ENCODE measurements at places on chromosomes 7 and 10.

GRCh38 chr7:73810998-73811360 lies 19.8 kb upstream of the CLDN4 start:
- no peak for DNase-seq

- no peak for DNase-seq
Observed at GRCh38 chr7:104951546-104951945, 62.5 kb upstream of the KMT2E start.

DNA sequence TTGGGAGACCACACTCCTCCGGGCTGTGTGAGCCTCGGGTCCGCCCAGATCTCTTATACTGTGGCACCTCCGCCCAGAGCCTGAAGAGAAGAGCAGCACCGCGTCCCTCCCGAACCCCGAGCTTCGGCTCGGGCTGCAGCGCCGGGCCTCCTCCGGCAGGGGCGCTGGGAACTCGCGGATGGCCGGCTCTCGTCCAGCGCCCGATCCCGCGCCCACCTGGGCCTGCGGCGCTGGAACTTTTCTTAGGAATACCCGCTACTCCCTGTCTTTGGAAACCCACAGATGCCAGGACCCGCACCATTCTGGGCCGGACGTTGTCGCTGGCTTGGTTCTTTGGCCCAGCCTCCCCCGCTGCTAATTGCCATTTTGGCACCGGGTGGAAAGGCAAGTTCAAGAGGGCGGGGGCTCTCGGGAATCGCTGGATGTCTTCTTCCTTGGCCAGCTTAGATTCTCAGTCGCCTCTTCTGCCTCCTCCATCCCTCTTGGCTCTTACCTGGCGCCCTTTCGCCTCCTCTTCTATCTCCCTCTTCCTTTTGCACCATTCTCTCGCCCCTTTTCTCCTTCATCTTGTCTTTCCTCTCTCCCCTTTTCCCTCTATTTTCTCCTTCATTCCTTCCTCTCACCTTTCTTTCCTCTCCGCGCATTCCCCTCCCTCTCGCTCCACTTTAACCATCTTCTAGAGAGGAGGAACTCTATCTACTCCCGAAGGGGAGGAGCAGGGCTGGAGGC lies 2.1 kb upstream of the SORCS3 start:
- DNase-seq: no peak

- DNase-seq: no peak
Observed at GRCh38 chr7:49530481-49530880, 243.0 kb upstream of the VWC2 start.

DNA sequence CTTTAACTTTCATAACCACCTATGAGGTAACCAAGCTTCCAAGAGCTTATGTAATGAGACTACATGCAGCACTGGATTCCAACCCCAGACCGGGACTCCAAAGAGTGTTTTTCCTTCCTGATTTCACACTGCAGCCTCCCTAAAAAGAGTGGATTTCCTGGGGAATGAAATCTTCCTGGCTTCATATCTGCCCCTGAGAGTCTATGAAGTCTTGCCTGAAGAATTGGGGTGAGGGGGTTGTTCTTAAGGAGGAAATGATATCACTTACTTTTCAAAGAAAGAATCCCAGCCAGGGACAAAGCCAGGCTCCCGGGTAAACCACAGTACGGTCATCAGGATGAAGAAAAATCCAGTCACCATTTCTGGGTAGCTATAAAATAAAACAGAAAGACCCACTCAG lies 29.7 kb downstream of the STMP1 start:
- no peak for DNase-seq

DNA sequence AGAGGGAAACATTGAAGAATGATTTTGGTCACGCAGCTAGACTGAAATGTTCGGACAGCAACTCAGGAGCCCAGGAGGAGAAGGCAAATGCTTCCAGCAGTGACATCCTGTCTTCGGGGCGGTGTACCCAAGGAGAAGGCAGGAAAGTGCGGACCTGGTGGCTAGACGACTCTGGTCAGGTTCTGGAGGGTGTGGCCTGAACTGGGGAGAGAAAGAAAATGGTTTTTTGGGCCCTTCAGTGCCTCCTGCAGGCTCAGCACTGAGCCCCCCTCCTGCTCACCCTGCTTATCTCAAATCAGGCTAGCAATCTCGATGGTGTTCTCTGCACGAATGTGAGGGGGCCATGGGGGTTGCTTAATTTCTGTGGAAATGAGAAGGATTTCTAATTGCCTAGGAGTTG lies 26.7 kb upstream of the TARP start:
- DNase-seq: no peak

- DNase-seq: no peak
Observed at GRCh38 chr10:114507449-114507848, 103.1 kb upstream of the AFAP1L2 start.

DNA sequence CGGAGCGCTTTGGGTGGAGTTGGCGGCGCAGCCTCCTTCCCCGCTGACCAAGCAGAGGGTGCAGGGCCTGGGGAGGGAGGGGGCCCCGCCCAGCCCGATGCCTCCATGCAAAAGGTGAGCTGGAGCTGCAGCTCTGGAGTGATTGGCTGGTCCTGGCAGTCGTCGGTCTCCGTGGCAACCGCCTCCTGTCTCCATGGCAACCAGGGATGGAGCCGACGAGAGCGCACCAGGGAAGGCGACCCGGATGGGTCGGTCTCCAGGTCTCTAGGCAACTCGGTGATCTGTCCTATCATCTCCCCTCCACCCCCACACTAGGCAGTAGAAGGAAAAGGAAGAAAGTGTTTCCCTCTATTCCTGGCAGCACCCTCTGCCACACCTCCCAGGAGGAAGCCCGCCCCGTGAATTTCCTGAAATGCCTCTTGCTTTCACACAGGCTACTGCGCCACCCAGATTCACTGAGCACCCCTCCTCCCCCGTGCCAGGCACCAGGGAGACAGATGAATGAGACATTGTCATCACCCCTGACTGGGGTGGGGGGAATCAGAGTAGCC lies 647 bp upstream of the NACAD start:
- peak; percentile 68 for DNase-seq

DNA sequence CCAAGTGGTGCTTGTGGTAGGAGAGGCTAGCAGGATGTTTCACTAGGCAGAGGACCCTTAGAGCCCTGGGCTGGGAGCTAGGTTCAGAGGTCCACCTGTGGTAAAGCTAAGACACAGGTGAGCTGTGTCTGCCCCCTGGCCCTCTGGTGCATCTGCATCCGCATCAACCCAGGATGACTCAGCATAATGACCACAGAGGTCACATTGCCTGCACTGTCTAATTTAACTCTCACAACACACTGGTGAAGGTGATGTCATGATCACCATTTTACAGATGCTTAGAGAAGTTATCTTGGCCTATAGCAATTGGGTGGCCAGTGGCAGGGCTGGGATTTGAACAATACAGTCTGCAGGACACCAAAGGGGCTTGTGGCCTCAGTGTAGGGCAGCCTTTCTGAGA lies 33.1 kb downstream of the HABP2 start:
- no peak for DNase-seq

GRCh38 chr10:44723082-44723481 lies 188.1 kb upstream of the TMEM72 start:
- DNase-seq: no peak

- no peak for DNase-seq
Observed at GRCh38 chr7:128443831-128444600, 11.7 kb upstream of the HILPDA start.

GRCh38 chr10:7285522-7286322 lies 125.1 kb downstream of the SFMBT2 start:
- no peak for DNase-seq

GRCh38 chr7:196283-196682 lies 3.9 kb downstream of the FAM20C start:
- no peak for DNase-seq

GRCh38 chr10:131738396-131738735 lies 162.4 kb upstream of the PPP2R2D start:
- no peak for DNase-seq

DNA sequence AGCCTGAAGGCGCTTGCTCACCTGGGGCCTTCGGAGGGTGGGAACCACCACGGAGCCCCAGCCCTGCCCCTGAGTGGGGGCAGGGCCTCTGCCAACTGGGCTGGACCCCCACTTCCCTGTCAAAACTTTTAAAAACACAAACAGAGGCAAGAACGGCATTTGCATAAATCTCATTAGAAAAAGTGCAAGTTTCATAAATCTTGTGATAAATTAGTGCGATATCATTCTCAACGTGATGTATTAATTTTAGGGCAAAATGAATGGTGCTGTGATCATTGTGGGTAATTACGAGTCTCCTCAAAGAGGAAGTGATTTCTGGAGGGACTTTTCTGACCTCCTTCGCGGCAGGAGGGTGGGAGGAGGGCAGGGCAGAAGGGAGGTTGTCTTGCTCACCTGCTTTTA lies 98.3 kb downstream of the CDH23 start:
- DNase-seq: peak; percentile 75

DNA sequence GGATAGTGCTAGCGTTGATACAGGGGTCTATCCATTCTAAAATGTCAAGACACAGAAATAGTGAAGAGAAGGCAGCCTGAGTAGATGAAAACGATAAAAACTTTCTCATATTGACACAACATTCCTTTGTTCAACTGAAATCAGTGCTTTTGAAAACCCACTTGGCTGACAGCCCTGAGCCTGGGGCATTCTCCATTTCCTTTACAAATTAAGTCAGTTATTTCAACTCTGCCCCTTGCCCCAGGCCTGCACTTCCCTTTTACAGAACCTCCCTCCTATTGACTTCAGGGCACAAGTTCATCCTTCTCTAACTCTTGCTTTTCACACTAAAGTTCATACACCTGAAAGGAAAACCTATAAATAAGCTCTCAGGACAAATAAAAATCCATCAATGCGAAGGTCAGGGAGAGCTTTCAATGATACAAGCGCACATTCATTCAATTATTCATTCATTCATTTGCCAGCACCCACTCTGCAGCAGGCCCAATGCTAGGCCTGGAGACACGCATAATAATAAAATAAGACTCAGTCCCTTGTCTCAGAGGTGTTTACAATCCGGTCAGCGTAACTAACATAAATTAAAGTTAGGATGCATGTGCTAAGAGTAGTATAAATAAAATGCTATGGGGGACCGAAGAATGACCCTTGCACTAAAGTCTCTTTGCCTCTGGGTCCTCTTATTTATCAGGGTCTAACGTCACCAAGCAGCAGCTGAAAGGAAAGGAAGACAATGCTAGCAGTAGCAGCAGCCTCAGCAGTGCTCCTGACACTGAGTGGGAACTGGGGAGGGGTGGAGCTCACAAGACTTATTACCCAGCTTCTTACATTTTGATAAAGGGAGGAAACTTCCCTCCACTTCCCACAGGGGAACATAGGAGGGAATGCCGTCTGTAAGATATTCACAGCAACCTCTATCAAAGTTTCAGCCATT lies 134.8 kb downstream of the PDE1C start:
- DNase-seq: no peak

All from GM10248 (cell line).